ENCODE measurements at places on chromosomes 2 and 18.

DNA sequence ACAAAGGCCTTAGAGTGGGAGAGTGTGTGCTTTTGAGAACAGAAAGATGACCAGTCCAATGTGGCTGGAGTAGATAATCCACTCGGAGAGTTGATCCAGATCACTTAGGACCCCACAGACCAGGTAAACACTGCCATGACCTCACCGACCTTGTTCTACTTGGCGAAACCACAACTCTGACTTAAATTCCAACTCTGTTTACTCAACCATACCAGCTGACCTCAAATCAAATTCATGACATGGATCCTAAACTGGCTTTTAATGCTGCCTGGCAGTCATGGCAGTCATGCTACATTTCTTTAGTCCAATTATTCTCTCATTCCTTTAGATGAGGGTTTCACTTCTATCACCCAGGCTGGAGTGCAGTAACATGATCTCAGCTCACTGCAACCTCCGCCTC is 347.1 kb upstream of the FAM98A start:
- DNase-seq: no peak

GRCh38 chr2:60051991-60052390 is 501.5 kb downstream of the BCL11A start:
- DNase-seq: no peak

DNA sequence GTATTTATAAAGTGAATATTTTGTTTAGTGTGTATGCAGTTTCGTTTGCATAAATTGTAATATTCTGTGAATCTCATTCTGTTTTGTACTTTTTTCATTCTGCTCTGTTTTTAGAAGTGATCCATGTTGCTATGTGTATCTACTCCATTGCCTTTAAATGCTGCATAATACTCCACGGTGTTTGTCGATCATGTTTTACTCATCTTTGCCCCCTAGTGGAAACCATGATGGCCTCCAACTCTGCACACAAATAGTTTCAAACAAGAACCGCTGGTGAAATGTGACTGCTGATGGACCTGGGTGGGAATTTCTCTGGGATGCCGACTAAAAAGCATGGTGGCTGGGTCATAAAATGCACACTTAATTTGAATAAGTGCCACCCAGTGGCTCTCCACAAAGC is 32.0 kb upstream of the SKOR2 start:
- no peak for DNase-seq

DNA sequence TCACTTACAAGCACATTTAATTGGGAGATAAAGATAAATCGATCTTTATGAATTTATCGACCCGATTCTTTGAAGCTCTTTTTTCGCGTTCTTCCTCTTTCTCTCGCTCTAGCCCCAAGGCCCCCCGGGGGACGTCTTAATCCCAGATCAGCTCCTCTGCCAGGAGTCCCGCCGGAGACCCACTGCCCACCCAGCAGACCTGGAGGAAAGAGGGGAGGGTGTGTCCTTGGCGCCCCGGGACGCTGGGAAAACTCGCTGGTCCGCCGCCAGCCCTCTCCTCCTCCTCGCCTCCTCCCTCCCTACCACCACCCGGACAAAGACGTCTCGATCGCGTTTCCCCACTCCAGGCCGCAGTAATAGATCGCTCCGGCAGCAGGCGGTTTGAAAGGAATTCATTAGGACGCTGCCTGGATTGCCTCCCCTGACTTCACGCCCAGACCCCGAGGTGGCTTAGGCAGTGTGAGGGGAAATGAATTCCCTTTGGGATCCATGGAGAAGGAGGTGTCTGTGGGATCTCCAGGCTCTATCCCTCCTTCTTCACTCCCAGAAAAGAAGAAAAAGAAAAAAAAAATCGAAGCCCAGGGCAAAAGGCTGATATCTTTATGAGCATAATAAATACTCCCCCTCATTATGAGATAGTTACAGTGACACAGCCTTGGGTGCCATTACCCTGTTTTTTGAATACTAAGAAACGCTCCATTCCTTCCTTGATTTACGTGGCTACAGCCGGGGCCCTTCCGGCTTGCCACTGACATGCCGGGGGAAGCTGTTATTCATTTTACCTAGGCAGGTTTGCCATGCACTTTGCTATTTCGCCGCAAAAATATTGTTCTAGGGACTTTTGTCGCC is 1.8 kb upstream of the GBX2 start:
- DNase-seq: no peak

DNA sequence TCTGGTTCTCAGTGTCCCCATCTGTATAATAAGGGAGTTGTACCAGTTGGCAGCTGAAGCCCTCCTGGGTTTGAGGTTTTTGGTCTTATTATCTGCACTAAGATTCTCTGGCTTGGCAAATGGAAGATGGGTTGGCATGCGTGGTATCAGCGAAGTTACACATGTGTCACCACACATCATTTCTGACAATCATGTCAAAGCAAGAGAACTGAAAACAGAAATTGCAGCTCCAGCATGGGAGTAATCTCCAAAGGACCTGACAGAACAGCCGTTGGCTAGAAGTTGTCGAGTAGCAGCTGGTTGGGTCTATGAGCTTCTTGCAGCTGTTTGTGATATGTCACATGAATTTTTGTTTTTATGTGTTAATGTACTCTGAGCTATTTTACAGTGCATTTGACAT is 317.4 kb downstream of the SLC4A3 start:
- DNase-seq: no peak

- DNase-seq: no peak
Observed at GRCh38 chr2:100275200-100275589, 47.1 kb downstream of the LONRF2 start.

GRCh38 chr2:218853766-218854165 is 5.8 kb upstream of the WNT6 start:
- no peak for DNase-seq

DNA sequence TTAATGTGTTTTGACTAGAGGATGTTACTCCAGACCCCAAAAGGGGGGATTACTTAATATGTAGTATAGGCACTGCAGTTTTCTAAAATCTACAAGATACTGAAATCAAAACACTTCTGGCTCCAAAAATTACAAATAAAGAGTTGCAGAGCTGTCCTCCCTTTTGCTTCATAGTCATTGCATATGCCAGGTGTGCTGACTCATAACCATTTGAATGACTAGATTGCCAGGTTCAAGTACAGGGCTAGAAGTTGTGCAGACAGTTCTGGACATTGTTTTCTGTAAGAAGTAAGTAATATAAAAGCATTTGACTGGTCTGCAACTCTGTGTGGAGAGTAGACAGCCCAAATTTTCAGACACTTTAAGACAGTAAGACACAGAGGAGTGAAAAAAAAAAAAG is 6.7 kb downstream of the CWC22 start:
- DNase-seq: no peak

DNA sequence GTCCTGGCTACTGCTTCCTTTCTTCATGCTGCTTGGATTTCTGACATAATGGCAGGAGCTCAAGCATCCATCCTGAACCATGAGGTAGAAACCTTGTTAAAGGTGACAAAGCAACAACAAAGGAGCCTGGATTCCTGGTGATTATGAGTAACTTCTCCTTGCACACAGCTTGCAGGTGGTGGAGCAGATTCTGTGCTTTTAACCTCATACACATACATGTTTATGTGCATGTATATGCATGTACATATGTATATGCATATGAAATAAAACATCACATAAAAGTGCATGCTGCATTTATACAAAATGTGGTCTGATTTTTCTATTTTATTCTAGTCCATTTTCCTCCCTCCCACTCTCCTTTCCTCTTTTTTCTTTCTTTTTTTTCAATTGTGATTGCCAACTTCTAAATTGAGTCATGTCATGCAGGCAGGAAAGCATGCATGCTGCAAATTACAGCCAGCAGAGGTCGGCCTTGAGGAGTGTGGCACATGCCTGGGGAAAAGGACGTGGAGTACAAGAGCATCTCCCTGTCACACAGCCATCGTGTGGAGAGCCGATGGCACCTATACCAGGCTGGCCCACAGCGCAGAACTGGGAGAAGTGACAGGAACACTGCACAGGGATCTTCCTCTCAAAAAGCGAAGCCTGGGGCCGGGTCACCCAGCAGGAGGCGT is 17.9 kb downstream of the LCT start:
- no peak for DNase-seq

DNA sequence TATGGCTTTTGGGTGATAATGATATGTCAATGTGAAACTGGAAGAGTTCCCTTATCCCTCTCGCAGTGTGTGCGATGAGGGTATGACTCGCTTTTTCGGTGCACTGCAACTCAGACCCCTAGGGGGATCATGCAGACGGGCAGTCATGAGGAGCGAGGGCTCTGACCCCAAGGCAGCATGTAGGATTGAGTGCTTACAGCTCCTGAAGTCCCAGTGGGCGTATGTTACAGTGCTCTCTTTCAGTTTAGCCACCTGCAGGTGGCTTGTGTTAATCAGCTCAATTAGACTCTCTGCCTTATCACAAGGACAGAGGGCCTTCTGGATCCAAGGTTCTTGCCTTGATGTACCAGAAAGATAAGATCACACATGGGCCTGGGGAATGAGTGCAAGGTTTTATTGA is 1269.9 kb upstream of the GYPC start:
- no peak for DNase-seq

DNA sequence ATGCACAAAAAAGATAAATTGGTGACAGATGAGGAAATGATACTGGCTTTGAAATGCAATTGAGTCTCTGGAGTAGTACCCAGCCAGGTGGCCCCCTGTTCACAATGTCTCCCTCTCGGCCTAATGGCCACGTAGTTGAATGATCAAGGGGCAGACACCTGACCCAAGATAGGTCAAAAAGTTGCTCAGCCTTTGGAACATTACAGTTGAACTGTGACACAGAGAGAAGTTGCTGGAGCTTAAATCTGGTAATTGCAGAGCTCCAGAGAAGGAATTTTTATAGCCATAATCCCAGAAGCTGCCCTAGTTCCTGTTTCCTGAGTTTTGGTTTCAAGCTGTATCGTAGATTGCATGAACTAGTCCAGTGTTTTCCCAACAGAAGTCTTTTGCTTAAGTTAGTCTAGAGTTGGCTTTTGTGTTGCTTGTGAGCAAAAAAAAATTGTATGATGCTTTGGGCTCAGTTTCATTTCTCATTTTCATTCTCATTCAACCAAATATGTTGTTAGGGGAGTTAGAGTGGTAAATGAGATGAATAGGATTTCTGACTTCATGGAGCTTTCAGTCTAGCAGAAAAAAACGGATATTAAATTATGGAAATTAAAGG is 117.9 kb downstream of the CSRNP3 start:
- no peak for DNase-seq

- no peak for DNase-seq
Observed at GRCh38 chr2:200483729-200484198, 26.1 kb downstream of the KCTD18 start.

DNA sequence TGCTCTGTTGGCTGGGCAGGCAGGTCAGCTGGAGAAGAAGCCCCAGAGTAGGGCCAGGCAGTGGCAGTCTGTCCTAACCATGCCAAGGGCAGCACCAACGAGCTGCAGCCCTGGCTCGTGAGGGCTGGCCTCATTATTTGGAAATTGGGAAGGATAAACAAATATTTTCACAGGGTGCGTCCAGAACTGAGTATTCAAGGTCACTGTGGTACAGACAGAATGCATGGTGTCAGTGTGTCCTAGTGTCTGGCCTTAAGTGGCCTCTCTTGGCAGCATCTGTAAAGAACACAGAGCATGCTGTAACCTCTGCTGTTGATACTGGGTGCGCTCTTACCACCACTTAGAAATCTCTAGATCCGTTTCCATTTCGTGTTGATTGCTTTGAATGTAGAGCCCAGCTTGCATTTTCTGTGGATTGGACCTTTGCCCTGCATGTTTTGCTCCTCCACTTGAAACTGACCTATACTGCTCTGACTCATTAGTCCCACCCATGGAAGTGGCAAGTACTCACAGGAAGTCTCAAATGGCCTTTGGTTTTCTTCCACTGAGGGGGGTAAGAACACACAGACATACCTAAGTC is 88.2 kb downstream of the GREB1L start:
- DNase-seq: no peak

GRCh38 chr2:62939735-62940491 is 110.7 kb upstream of the OTX1 start:
- DNase-seq: no peak

- no peak for DNase-seq
Observed at GRCh38 chr2:238231809-238232208, 8.0 kb downstream of the HES6 start.

All from CD4-positive, alpha-beta T cell (primary cell).